Esophagus squamous epithelium (tissue), 5 donors: ENCODE measurements at places on chromosomes 6 and 20.

DNA sequence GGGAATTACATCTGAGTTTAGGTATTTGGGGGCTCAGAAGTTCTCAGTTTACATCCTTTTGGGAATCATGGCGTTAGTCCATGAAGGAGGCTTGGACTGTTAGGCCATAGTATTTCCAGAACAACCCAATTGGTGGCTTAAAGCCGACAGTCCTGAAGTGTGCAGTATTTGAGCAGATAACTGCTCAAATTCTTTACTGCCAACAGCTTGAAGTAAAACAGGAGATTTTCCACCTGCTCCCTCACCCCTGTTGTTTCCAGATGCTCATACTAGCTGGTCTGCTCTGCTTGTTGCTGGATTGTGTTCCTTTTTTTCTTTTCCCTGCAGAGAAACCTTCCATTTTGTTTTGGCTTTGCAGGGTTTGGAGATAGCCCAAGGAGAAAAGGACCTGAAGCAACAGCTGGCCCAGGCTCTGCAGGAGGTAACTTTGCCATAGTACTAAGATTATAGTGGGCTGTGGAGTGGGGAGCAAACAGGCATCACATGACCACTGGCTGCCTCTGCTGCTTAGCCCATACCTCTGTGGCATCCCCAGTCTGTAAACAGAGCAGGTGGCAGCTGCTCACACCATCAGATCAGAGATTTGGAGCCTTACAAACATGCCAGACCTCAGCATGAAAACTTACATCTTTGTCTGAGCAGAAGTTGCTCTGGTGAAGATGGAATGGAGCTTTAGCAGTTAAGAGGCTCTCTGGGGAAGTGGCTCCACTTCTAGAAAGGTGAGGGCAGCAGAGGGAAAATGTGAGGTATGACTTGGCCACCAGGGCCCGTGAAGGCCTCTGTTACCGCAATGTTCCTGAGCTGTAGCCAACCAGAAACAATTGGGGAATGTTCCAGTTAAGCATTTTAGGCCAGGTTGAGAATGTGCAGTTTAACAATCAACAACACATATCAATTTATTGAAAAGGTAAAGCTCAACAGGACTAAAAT is 17.6 kb downstream of the RNF8 start:
- H3K27ac ChIP-seq = no peak overlapping the region
- H3K4me3 ChIP-seq = no peak overlapping the region
- no peak for DNase-seq

DNA sequence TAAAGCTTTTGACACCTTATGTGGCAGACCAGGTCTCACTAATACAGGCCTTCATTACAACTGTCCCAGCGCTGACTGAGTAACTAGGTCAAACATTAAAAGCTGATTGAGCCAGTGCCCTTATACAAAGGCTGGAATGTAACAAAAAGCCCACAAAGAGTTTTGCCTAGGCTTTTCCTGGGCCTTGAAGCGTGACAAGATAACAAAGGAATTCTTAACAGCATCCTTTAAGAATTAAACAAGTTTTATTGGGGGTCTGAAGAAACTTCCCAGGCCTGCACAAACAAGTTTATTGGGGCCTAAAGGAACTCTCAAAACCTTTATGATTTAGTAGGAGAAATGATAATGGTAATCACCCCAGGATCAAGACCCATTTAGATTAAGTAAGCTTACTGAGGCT is 267.6 kb upstream of the FAM83B start:
- no peaks in the 10 kb centered on the region for H3K36me3 ChIP-seq
- DNase-seq = no peak
- peaks cover 15% of the 10 kb centered on the region for H3K4me1 ChIP-seq
- H3K27me3 ChIP-seq = no peaks in the 10 kb centered on the region

- H3K27ac ChIP-seq = no peak overlapping the region
- H3K4me1 ChIP-seq = peaks cover 37% of the 10 kb centered on the region
- no peaks in the 10 kb centered on the region for H3K36me3 ChIP-seq
- no peak overlapping the region for H3K4me3 ChIP-seq
Measured at GRCh38 chr6:34964564-34964963, 75.5 kb downstream of the ANKS1A start.

GRCh38 chr6:156686301-156686994 is 90.7 kb upstream of the ARID1B start:
- no peaks in the 10 kb centered on the region for H3K4me1 ChIP-seq
- peak overlapping the region; percentile 68 for H3K4me3 ChIP-seq
- no peaks in the 10 kb centered on the region for H3K36me3 ChIP-seq
- peak overlapping the region; percentile 99 for H3K27ac ChIP-seq
- no peak for DNase-seq

DNA sequence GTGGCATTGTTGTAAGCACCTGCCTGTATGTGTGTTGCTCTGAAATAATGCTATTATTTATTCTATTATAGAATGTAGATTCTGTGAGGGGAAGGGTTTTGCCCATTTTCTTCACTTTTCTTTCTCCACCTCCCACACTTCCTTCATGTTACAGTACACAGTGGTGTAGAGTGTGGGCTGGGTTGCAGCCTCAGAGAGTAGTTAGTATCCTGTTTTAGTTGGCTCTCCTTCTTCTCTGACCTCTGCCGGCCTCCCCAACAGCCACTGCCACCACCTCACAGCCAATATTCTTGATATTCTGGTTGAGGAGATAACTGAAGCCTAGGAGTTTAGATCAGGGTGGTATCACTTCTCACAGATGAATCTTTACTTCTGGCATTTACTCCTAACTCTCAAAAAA is 143.4 kb downstream of the BCKDHB start:
- no peak overlapping the region for H3K27ac ChIP-seq
- no peaks in the 10 kb centered on the region for H3K27me3 ChIP-seq
- no peaks in the 10 kb centered on the region for H3K36me3 ChIP-seq

DNA sequence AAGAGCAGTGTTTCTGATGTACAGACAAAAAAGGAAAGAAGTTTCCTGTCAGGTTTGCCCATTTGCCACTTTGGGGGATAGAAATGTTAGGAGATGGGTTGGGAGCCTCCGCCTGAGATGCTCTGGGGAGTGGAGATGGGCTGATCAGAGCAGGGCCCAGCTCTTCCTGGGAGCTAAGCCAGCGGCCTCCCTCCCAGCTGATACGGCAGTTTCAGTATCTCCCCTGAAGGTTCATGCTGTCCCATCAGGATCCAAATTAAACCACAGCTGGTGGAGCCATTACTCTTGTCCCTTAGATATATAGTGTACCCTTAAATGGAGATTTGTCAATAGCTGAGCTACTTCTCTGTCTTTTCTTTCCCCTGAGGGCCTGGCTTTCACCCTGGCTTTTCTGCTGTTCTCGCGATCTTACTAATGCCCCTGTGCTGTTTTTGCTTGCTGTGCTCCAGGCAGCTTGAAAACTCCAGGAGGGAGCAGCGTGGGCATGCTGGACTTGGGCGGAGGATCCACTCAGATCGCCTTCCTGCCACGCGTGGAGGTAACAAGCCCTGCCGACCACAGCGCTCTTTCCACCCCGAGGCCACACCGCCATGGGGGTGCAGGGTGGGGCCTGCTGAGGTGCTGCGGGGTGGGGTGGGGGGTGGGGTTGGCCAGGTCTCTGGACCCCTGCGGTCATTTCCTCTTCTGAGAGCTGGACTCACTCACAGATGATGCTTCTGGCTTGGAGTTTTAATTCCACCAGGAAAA is 20.9 kb downstream of the ENTPD6 start:
- H3K4me1 ChIP-seq = peaks cover 13% of the 10 kb centered on the region
- no peaks in the 10 kb centered on the region for H3K27me3 ChIP-seq
- H3K4me3 ChIP-seq = no peak overlapping the region
- no peak overlapping the region for H3K27ac ChIP-seq
- peaks cover 99% of the 10 kb centered on the region for H3K36me3 ChIP-seq

DNA sequence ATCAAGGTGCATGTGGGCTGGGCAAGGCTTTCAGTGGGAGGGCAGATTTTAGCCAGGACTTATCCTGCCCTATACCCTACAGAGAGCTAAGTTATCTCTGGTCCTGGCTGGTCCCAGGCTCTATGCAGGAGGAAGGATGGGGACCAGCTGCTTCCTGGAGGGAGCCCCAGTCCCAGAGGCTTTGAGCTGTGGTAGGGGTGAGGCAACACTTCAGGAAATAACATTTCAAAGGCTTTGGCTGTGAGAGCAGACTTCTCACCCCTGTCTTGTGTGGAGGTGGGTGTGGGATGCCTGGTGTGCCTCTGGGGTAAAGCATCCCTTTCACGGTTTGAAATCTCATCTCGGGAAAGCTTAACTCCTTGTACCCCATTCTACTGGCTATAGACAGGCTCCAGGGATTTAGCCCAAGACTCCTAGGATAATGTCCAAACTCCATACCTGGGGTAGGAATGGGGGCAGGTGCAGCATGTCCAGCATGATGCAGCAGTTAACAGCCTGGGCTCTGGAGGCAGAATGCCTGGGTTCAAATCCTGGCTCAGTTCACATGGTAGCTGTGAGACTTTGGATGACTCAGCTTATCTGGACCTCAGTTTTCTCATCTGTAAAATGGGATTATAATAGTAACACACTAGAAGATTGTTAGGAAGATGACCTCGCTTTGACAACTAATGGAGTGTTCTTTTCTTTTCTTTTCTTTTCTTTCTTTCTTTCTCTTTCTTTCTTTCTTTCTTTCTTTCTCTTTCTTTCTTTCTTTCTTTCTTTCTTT is 27.5 kb upstream of the SIRPA start:
- H3K27ac ChIP-seq = no peak overlapping the region
- DNase-seq = no peak
- H3K4me1 ChIP-seq = no peaks in the 10 kb centered on the region
- no peaks in the 10 kb centered on the region for H3K27me3 ChIP-seq

GRCh38 chr6:90654166-90654565 is 67.3 kb upstream of the MAP3K7 start:
- H3K4me3 ChIP-seq = no peak overlapping the region
- no peaks in the 10 kb centered on the region for H3K4me1 ChIP-seq
- no peak for DNase-seq
- no peak overlapping the region for H3K27ac ChIP-seq
- H3K27me3 ChIP-seq = no peaks in the 10 kb centered on the region
- H3K36me3 ChIP-seq = no peaks in the 10 kb centered on the region

GRCh38 chr6:50264995-50265571 is 215.4 kb upstream of the DEFB112 start:
- no peak overlapping the region for H3K4me3 ChIP-seq
- H3K36me3 ChIP-seq = no peaks in the 10 kb centered on the region

DNA sequence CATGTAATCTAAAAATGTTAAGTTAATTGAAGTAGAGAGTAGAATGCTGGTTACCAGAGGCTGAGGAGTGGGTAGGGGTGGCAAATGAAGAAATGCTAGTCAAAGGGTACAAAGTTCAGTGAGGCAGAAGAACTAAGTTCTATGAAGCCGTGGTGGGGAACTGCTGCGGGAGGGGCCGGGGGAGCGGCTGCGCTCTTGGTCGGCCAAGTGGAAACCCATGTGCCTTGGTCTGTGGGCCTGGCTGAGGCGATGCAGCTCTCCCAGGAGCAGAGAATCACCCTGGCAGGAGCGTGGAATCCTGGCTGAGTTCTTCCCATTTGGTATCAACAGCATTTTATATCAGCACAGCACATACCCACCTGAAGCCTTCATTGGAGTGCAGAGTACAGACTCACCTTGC is 22.3 kb downstream of the TTLL2 start:
- H3K4me3 ChIP-seq = no peak overlapping the region
- H3K36me3 ChIP-seq = no peaks in the 10 kb centered on the region
- peaks cover 17% of the 10 kb centered on the region for H3K4me1 ChIP-seq
- DNase-seq = no peak
- H3K27ac ChIP-seq = no peak overlapping the region

- no peak for DNase-seq
- no peak overlapping the region for H3K4me3 ChIP-seq
- H3K36me3 ChIP-seq = no peaks in the 10 kb centered on the region
Measured at GRCh38 chr6:130593948-130594347, 228.1 kb downstream of the TMEM200A start.

- H3K4me1 ChIP-seq = peaks cover 7% of the 10 kb centered on the region
- no peak for DNase-seq
- no peak overlapping the region for H3K27ac ChIP-seq
- H3K36me3 ChIP-seq = no peaks in the 10 kb centered on the region
Measured at GRCh38 chr6:168887621-168888020, 366.0 kb downstream of the THBS2 start.

DNA sequence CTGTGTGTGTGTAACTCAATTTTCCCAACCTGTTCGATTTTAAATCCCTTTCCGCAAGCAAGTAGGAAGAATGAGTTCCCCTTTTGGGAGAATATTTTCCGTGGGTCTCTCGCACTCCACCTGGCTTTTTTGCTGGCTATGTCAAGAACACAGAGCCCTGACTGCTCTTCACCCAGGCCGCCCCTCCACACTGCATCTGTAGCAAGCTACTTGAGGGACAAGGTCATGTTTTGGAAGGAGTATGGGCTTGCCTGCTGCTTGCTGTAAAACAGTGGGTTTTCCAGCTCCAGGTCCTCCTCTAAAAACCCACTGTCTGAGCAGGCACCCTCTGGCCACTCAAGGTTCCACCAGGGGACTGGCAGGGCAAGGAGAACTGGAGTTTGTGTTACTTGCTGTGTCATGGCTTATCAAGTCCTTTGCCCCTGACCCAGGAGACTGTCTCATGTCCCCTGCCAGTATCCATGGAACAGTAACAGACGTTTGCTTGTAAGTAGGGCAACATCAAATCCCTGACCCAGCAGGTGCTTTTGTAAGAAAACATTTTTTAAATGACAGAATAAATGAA is 35.5 kb upstream of the SYNJ2 start:
- H3K27ac ChIP-seq = no peak overlapping the region
- H3K27me3 ChIP-seq = no peaks in the 10 kb centered on the region
- no peak for DNase-seq
- peaks cover 10% of the 10 kb centered on the region for H3K36me3 ChIP-seq
- no peaks in the 10 kb centered on the region for H3K4me1 ChIP-seq
- H3K4me3 ChIP-seq = no peak overlapping the region

DNA sequence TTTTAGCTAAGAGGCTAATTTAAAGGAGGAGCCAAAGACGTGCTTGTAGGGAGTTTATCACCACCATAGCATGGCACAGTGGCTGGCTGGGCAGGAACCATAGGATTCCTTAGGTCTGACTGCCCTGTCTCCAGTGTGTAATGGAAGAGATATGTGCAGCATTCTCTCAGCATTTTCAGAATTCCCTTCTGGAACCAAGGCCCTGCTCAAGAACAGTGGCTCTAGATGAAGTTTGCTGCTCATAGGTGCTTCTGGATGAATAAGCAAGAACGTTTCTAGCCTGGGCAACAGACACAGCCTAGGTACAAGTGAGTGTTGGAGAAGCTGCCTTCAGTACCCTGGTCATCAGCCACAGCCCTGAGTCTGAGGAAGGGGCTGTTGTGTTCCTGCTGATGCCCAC is 69.1 kb downstream of the LCA5 start:
- H3K27me3 ChIP-seq = no peaks in the 10 kb centered on the region
- H3K4me1 ChIP-seq = no peaks in the 10 kb centered on the region
- no peak overlapping the region for H3K27ac ChIP-seq
- DNase-seq = no peak
- H3K4me3 ChIP-seq = no peak overlapping the region
- no peaks in the 10 kb centered on the region for H3K36me3 ChIP-seq
